ENCODE measurements at places on chromosomes 2 and 18. TPM values are rescaled to one million over a fixed set of nuclear protein-coding genes. Genes with fewer than 3 reads are reported as not detected.
A peak's percentile ranks its signal among the peaks of the same experiment; 100 is the strongest.

DNA sequence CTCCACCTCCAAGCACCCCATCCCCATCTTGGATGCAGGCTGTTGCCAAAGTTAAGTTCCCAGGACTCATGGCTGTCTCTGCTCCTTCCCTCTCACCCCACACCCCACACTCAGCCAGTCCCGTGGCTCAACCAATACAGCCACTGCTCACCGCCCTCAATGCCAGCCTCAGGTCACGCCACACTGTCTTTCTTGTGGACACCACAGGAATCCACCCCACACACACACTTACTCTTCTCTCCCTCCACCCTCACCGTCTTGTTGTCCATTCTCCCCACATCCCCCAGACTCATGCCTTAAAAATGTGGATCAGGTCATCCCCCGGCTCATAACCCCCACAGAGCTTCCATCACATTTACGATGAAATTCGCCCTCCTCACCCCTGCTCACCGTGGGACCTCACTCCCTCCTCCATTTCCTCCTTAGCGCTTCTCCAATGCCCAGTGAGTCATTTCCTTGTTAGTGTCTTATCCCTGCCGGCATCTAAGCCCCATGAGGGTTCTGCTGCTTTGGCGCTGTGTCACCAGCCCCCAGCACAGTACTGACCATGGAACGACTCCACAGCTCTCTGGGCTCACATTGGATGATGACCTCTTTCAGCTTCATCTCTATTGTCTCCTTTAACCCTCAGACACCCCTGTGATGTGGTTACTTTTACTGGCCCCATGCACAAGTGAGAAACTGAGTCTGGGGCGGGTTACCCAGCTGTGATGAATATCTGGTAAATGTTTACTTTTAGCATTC, 13.8 kb downstream of the MLPH start:
- ATAC-seq = peak; percentile 32

DNA sequence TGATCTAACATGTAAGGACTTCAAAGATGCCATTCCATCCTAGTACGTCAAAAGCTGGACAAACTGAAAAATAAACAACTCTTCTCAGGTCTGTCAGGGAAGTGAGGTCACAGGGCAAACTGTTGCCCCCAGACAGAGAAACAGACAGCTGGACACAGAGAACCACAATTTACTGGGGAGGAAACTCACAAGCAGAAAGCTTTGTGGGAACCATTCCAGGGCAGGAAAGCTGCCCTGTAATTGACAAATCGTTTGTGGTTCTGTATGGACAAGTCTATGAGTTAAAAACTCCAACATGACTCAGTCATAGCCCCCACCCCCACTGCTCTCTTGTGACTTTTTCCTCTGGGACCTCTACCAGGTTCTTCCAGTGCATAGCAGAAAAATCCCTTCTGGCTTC, 28.4 kb downstream of the MCEE start:
- no peak for ATAC-seq

DNA sequence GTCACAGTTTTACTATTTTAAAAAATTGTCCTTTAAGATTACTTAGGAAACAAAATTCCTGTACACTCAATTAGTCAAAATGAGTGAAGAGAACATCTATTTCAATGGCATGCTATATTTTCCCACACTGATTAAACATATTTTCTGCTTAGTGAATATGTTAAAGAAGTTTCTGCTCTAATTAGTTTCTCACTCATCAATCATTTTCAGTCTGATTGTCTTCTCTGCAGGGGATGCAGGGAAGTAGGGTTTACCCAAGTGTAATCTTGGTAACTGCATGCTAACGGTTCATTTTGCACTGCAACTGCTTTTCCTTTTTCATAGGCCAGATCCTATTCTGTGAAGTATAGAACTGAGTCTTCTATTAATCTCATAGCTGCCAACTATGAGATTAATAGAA, 78.5 kb downstream of the ARL6IP6 start:
- ATAC-seq = no peak

DNA sequence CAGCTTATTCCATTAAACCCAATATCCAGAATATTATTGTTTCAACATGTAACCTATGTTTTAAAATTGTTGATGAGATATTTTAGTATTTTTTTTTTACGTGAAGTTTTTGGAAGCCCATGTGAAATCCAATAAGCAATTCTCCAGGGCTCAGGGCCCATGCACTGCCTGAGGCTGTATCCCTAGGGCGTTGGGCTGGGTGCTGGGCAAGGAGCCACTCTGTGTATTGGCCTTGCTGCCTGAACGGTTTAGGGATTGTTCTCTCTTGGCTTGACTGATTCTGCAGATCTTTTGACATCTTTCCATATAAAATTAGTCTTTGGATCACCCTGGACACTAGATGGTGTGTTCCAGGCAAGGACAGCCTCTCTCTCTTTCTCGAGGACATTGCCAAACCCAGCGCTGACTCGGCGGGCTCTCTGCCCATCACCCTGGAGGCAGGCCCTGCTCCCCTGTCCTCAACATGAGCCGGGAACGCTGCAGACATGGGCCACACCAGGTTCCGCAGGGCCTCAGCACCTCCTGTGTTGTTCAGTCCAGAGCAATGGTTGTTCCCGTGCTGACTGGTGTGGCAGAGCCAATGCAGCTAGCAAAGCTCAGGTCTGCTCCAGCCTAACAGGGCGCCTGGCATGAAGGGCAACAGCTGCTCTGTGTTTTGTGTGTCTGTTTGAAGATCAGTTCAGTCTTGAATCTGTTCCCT, 163.0 kb downstream of the SEPTIN10 start:
- ATAC-seq = no peak

GRCh38 chr2:30363406-30363805, 83.6 kb upstream of the LCLAT1 start:
- no peak for ATAC-seq

- no peak for ATAC-seq
Measured at GRCh38 chr2:776487-776886, 99.3 kb upstream of the TMEM18 start.

DNA sequence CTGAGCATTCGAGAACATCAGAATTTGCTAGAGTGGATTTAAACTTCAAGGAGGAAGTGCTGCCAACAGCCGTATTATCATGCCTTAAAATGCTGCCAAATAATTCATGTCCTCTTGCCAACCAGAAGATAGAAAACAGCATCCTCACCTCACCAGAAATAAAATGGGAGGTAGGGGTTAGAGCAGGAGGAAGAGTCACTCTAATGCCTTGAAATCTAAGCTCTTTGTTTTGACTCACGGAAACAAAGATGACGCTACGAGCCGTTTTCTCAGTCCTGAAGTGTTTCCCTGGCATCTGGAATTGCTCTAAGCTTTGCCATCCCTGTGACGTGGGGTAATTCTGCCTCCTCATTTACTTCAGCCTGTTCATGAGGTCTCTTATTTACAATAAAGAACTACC, 97.1 kb downstream of the PRPF40A start:
- no peak for ATAC-seq

DNA sequence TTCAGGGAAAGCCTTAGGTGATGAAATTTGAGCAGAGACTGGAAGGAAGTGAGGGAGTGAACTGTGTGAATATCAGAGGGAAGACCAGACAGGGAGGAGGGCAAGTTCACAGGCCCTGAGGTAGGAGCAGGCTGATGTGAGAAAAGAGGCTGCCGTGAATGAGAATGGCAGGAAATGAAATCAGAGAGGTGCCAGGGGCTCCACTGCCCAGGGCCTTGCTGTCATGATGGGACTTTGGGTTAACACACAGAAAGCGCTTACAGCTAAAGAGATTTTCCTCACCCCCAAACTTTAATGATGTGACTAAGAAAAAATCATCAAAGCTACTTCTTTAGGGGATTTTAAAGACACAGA, 53.8 kb downstream of the MARCHF4 start:
- no peak for ATAC-seq

DNA sequence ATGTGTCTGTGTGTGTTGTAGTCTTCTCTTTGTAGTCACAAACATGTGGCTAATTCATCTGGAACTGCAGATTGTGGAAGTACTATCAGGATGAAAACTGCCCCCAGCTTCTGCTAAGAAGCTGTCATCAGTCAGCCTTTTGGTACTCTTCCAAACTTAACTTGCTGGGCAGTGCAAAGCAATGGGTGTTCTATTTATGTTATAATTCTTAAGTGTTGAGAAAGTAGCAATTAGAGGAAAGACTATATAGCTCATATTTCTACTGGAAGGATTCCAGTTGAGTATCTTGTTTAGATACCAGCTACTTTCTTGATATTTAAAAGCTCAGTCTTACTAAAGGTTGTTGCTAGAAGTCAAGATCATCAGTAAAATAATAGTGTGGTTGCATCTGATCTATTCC, 52.1 kb downstream of the SLC38A11 start:
- ATAC-seq = no peak

GRCh38 chr18:8341481-8342230, 267.6 kb upstream of the RAB12 start:
- peak; percentile 94 for ATAC-seq

DNA sequence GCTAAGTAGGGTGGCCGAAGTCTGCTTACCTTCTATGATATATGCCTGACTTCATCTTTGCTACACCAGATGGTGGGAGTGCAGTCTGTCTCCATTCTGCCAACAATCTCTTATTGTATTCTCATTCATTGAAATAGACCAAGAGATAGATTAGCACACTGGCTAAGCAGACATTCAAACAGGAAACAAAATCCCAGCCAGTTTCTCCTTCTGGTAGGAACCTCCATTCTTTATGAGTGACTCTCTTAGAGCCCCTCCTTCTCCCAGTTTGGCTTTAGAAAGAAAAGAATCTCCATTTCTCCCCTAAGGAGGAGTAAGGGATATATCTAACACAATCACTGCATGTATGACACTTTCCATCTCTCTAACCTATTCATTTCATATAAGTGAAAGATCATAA, 118.9 kb upstream of the COL5A2 start:
- no peak for ATAC-seq

GRCh38 chr2:95278051-95278471, 3.8 kb downstream of the PROM2 start:
- no peak for ATAC-seq

DNA sequence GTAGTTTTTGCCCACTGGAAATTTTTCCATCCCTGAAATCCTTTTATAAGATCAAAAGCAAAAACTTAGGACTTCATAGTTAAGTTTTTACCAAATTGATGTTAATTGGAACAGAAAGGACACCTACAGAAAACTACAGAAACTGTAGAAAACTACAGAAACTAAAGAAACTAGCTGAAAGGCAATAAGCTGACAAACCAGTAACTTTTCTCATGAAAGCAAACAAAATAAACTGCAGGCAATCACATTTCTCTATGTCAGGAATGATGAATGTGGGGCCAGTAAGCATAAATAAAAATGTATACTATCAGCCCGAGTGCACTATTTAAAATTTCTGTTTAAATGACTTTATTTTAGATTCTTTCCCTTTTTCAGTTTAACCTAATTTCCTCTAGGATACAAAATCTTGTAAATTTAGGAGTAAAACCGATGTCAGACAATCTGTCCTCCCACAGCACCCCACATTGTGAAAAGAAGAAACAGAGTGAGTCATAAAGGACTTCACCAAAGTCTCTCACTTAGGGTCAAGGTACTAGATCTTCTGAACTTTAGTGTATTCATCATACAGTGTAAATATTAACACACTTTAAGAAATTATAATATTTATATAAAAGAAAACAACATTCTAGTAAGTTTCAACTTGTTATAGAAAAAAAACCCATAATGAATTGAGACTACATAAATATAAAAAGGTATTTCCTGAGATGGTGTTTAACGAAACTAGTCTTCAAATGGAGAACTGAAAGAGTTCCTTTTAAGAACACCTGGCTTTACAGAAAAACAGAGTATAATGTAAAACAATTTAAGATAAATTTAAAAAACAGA, 46.6 kb downstream of the USP40 start:
- ATAC-seq = no peak

DNA sequence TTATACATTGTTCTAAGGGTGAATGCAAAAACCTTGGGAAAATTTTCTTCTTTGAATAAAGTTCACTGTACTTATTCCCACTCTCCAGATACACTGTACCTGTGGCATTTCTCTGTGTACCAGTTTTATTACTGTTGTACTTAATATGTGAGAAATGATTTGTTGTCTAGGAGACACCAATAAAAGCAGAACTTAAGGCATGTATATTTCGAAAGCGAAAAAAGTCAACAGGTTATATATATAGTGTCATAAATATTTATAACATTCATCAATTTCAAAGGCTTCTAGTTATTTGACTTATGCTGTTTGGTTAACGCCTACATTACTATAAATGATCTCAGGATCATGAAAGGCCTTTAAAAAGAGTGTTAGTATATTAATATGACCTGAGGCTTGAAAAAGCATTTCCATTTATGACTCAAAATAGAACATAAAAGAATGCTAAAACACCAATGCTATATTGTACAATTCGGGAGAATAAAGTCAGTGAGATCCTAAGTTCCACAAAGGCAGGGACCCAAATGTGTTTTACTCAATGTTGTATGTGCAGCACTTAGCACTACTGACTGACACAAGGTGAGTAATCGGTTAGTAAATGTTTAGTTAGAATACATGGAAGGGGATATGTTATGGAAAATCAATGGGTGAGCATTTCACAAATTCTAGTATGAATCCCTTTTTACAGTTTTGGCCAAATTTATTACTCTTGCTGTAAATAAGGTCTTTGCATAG, 32.2 kb upstream of the HNRNPA3 start:
- ATAC-seq = no peak

DNA sequence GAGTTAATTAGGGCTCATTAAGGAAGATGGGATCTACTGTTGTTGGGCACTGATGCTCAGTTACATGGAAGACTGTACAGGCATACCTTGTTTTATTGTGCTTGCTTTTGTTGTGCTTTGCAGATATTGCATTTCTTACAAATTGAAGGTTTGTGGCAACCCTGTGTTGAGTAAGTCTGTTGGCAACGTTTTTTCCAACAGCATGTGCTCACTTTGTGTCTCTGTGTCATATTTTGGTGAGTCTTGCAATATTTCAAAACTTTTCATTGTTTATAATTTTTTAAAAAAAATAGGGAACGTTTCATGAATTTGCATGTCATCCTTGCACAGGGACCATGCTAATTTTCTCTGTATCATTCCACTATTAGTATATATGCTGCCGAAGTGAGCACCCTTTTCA, 15.6 kb downstream of the PHLPP1 start:
- no peak for ATAC-seq

DNA sequence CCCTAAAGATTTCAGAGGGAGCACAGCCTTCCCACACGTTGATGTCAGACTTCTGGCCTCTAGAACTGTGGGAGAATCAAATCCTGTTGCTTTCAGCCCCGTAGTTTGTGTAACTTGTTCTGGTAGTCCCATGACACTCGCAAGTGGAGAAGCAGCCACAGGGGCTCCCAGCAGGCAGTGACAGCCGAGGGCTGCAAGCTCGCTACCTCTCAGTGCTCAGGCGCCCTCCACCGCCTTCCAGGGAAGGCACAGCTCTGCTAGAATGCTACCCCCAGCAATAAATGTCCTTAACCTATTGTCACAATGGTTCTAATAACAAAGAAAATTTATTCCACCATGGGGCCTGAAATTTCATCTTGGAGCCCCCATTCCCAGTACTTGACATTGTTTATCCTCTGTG, 143.1 kb upstream of the ZNF236 start:
- peak; percentile 86 for ATAC-seq

Gene TWIST2
- not detected for total RNA-seq

Gene CPO
- total RNA-seq = 0.36 TPM

Gene NTSR2
- total RNA-seq = not detected

Gene MAPRE3
- total RNA-seq = 40.9 TPM

Gene IMPA2
- total RNA-seq = 4.1 TPM

Gene GAD1
- total RNA-seq = 12.4 TPM
